Fibroblast of gingiva (primary cell): ENCODE measurements at places on chromosomes 7 and 10.

DNA sequence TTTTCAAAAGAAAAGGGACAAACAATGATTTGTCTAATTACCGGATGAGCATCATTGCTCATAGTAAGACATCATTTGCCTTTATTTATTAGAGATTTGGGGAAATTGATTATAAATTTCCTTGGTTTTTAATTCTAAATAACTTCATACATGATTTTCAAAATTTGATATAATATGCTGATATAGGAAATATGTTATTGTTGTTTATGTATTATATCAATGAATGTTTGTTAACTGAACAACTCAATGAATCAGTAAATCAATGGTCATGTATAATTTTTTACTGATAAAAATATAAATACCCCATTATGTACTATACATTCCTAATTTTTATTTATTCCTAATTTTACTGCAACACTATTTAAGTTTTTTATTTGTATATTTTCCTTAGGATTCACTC lies 257.3 kb downstream of the TSPAN12 start:
- DNase-seq: no peak

DNA sequence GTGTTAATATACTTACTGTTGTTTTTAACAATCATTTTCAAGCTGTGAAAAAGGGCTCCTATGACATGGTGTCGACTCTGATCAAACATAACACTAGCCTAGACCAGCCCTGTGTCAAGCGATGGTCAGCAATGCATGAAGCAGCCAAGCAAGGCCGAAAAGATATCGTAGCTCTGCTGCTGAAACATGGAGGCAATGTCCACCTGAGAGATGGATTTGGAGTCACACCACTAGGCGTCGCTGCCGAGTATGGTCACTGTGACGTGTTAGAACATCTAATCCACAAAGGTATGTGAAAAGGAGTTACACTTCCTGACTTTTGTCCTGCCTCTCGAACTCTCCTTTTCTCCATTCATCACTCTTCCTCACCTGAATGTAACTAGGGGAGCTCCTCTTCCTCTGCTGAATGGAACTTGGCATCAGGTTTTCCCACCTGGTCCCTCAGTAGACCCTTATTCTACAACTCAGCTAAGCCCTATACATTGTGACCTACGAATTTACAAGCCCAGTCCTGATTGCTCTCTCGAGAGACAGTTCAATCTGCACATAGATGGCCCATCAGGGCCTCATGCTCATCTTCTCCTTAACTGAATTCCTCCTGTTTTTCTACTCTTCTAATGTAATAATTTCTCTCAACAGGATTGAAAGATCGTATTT lies 23.0 kb downstream of the ASB15 start:
- no peak for DNase-seq

- DNase-seq: no peak
Measured at GRCh38 chr7:67343114-67343513, 346.5 kb downstream of the TYW1 start.

DNA sequence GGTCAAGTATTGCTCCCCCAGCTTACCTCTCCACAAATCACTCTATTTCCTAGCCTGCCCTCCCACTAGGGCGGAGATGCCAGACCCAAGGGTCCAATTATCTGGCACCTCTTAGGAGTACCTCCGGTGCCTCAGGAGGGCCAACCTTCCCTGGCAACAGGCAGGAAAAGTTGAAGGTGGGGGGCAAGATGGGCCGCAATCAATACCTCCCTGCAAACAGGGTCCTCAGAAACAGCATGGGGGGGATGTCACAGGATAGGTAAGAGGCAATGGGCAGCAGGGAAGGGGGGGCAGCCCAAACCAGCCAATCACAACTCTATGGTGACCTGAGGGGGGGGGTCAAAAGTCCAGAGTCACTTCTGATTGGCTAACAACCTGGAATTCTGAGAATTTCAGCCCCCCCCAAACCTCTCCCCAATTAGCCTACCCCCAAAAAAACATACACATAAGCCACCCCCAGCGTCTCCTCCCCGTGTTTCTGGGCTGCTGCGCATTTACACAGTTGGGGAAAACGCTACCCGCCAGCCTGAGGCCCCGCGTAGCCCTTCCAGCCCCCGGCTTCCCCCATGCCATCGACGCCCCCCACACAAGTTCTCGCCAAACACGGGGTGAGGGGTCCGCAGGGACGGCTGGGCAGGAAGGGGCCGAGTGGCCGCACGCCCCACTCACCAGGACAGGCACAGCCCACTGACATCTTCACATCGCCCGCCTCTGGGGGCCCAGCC lies 589 bp downstream of the LDB1 start:
- DNase-seq: peak; percentile 70

- peak; percentile 27 for DNase-seq
Measured at GRCh38 chr7:45985902-45986301, 64.8 kb upstream of the IGFBP3 start.

GRCh38 chr7:4240520-4241303 lies 441.4 kb upstream of the FOXK1 start:
- no peak for DNase-seq

- peak; percentile 98 for DNase-seq
Measured at GRCh38 chr7:19112274-19113001, 5.0 kb downstream of the TWIST1 start.

DNA sequence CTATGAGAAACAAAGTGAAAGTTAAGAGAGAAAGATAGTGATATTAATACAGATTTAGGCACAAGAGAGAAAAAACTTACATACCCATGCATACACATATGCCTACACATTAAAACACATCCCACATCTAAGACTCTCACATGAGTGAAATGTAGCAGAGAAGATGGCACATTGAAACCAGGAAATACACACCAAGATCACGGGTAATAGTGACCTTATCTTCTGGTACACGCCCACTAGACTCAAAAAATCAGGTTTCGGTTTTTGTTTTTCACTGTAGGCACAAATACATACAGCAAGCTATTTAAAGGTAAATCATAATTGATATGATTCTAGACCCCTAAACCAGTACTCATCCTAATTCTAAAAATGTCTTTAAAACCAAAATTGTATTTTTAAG lies 225.2 kb upstream of the TAC1 start:
- no peak for DNase-seq

- no peak for DNase-seq
Measured at GRCh38 chr10:100728928-100729861, 16.2 kb upstream of the PAX2 start.

DNA sequence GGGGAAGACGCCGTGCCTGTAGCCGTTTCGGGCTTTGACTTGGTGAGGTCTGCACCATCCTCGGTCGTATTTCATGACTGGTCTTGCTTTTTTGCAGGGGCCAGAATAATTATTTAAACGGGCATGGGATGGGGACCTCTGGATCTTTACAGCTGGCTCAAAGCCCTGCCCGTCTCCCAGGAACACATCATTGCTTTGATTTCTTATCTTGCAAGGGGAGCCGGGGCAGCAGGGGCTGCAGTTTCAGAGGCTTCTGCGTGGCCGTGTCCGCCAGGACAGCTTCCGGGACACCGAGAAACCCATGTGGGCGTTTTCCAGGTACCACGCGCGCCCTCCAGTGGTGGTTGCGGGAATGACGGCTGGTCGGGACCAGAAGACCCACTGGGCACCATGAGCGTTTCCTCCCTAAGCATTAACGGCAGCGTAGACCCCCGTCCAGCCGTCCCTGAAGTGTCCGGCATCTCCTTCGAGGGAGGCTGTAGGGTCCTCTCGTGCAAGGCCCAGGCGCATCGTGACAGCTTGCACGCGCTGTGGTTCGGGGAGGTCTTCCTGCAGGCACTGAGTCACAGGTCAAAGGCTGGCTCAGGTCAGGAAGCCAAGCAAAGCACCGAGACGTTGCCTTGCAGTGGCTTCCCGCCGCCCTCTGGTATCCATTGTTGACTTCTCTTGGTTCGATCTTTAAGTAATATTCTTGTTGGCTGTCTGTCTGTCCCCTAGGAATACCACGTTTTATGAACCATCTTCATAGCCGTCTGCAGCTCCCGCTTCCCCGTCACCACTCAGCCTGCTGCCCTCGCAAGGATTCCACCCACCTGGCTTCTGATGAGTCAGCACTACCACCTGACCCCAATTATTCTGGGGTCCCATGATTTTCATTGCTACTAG lies 16.2 kb upstream of the ZFAND2A start:
- peak; percentile 56 for DNase-seq

- DNase-seq: no peak
Measured at GRCh38 chr7:13021566-13022300, 334.3 kb downstream of the ARL4A start.

GRCh38 chr7:9796241-9796640 lies 1177.4 kb upstream of the PHF14 start:
- no peak for DNase-seq

GRCh38 chr7:2404714-2405119 lies 1.3 kb downstream of the CHST12 start:
- no peak for DNase-seq
